Activated T-helper 17 cell treated with anti-CD3 and anti-CD28 coated beads, Interleukin-2, amount 50 U/mL, for 72 hours (primary cell): ENCODE measurements at places on chromosomes 3 and 15.
A peak's percentile ranks its signal among the peaks of the same experiment; 100 is the strongest.

DNA sequence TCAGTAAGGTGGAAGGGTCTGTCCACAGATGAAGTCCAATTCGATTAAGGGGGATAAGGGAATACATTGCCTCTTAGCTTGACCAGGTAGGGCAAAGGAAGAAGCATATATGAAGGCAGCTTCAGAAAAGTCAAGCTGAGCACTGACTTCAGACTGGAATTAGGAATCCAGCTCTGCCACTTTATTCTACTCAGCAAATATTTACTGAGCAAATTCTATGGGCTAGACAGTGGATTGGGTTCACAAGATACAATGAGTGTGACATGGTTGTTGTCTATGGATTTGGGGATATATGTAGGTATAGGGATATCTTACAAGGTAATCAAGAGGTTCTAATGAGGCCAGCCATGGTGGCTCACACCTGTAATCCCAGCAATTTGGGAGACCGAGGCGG is 526 bp downstream of the ADIPOQ start:
- ATAC-seq, result no peak
- H3K4me3 ChIP-seq, result no peak overlapping the region
- no peak overlapping the region for H3K27ac ChIP-seq
- no peaks in the 10 kb centered on the region for H3K4me1 ChIP-seq
- peaks cover 16% of the 10 kb centered on the region for H3K27me3 ChIP-seq
- H3K36me3 ChIP-seq, result no peaks in the 10 kb centered on the region

GRCh38 chr15:45136378-45136764 is 6.6 kb downstream of the DUOX1 start:
- no peaks in the 10 kb centered on the region for H3K36me3 ChIP-seq
- H3K27ac ChIP-seq, result no peak overlapping the region
- peak overlapping the region; percentile 45 for H3K4me3 ChIP-seq
- H3K4me1 ChIP-seq, result no peaks in the 10 kb centered on the region
- peaks cover 25% of the 10 kb centered on the region for H3K27me3 ChIP-seq

DNA sequence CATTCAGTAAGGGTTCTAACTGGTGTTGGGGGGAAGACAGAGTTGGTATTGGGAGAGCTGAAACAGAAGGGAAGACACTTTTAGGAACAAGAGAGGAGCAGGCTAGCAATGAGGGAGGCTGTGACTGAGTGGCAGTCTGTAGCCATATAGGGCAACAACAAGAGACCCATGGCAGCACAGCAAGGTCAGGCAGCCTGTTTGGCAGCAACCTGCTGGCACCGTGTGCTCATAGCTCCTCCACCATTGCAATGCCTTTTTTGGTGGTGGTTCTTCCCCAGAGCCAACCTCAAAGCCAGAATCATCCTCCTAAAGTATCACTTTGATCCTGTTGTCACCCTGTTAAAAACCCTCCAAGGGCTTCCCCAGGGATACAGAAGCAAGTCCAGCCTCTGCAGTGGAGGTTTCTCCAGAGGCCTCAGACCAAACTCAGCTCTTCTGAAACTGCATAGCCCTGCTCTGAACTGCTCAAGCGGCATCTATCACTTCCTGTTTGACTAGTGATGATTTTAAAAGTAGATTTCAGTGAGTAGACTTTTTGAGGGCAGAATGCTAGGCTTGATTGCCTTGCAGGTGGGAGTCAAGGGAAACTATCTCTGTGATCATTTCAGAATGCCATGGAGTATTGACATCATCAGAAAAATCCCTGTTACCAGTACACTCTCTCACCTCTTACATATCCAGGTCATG is 176.9 kb downstream of the STAC start:
- H3K27ac ChIP-seq, result no peak overlapping the region
- H3K4me1 ChIP-seq, result no peaks in the 10 kb centered on the region
- H3K36me3 ChIP-seq, result no peaks in the 10 kb centered on the region

- no peak overlapping the region for H3K27ac ChIP-seq
- no peaks in the 10 kb centered on the region for H3K36me3 ChIP-seq
- ATAC-seq, result no peak
- H3K4me3 ChIP-seq, result no peak overlapping the region
Observed at GRCh38 chr3:12724794-12725193, 34.3 kb downstream of the TMEM40 start.

DNA sequence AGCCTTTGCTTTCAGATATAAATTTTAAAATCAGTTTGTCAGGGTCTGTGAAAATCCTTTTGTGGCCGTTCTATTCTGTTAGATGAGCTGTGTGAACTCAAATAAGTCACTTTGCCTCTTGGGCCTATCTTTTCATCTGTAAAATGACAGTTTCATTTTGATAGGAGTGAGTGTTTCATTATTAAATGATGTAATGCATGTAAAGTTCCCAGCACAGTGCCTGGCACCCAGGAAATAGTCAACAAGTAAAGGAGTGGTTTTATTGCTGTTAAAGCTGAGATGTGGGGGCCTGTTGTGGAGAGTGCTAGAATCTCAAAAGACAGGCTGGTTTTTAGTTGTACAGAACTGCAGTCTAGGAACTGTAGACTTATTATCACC is 394.5 kb upstream of the CFAP20DC start:
- peaks cover 30% of the 10 kb centered on the region for H3K4me1 ChIP-seq
- H3K27me3 ChIP-seq, result no peaks in the 10 kb centered on the region
- peak overlapping the region; percentile 81 for H3K4me3 ChIP-seq
- ATAC-seq, result peak; percentile 92

GRCh38 chr3:180199417-180199995 is 162.8 kb upstream of the PEX5L start:
- H3K27ac ChIP-seq, result no peak overlapping the region
- H3K36me3 ChIP-seq, result no peaks in the 10 kb centered on the region
- no peak for ATAC-seq
- H3K4me1 ChIP-seq, result no peaks in the 10 kb centered on the region
- H3K27me3 ChIP-seq, result no peaks in the 10 kb centered on the region

DNA sequence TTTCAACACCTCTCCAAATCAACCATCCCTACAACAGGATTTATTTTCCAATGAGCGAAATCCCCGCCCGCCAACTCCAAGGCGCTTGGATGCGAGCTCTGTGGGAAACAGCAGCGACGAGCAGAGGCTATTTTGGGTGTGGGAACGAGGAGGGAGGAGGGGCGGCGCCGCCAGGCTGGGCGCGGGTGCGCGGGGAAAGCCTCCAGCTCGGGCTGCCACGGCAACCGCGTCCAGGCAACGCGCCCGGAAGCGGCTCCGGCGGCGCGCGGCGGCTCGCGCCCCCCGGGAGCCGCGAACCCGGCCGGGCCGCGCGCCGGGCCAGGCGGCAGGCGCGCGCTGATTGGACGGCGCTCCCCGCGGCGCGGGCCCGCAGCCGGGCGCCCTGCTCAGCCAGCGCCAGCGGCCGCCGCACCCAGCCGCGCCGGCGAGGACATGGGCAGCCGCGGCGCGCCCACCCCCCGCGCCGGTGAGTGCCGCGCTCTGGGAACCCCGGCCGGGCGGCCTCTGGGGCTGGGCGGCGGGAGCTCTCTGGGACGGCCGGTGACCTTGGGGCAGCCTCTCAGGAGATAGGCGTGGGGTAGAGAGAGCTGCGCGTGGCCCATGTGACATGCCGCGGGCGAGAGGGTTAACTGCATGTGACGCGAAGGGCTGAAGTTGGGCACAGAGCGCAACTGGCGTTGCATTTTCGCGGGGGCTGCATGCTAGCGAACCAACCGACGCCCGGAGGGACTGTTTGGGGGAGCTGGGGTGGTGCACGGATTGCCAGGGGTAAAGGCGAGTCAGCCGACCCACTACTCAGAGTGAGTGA is at the start of gene FAM81A:
FAM81A (plus strand) TSS at position 370 of the 808 bp plus-strand sequence. CDS start 20,441 bp downstream, outside the sequence.
- ATAC-seq, result peak; percentile 70
- no peaks in the 10 kb centered on the region for H3K4me1 ChIP-seq
- peak within 1 kb of the TSS; percentile 72 for H3K4me3 ChIP-seq
- no peak within 1 kb of the TSS for H3K27ac ChIP-seq

GRCh38 chr3:116301422-116301821 is 143.9 kb downstream of the LSAMP start:
- no peak overlapping the region for H3K27ac ChIP-seq
- ATAC-seq, result no peak
- H3K27me3 ChIP-seq, result no peaks in the 10 kb centered on the region
- no peaks in the 10 kb centered on the region for H3K36me3 ChIP-seq

- H3K4me1 ChIP-seq, result no peaks in the 10 kb centered on the region
- H3K36me3 ChIP-seq, result no peaks in the 10 kb centered on the region
- H3K27ac ChIP-seq, result no peak overlapping the region
- H3K4me3 ChIP-seq, result no peak overlapping the region
Observed at GRCh38 chr3:46163556-46164041, 44.5 kb downstream of the CCR1 start.
